ENCODE measurements at places on chromosomes 1 and 21. TPM values are rescaled to one million over a fixed set of nuclear protein-coding genes. Genes with fewer than 3 reads are reported as not detected.

The DPT gene
- 0.46 TPM for polyA plus RNA-seq

The TINAGL1 gene
- 41.0 TPM for polyA plus RNA-seq

The CLDN19 gene
- 84.5 TPM for polyA plus RNA-seq

The CRYAA gene
- polyA plus RNA-seq, result not detected

DNA sequence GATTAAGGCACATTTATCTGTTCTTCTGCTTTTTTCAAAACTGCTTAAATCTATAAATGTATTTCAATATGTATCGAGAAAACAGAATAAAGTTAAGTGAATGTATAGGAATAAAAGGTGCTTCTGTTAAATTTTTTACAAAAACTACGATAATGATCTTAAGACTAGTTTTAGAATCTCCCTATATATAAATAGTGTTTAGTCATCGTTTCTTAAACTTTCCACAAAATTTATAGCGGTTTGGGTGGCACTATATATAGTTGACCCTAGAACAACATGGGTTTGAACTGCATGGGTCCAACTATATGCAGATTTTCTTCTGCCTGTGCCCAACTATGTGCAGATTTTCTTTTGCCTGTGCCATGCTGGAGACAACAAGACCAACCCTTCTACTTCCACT lies 125.7 kb downstream of the CRB1 start:
- no peak for DNase-seq

GRCh38 chr1:10950316-10951172 lies 61.9 kb upstream of the TARDBP start:
- DNase-seq, result no peak

GRCh38 chr21:44301961-44302406 lies 2.1 kb downstream of the PFKL start:
- DNase-seq, result no peak

- no peak for DNase-seq
Measured at GRCh38 chr1:23217421-23218115, at the start of gene HTR1D. Gene HTR1D, minus strand, starts transcription at chr1:23217502. Its CDS starts 23,283 bp downstream, at chr1:23194219.

DNA sequence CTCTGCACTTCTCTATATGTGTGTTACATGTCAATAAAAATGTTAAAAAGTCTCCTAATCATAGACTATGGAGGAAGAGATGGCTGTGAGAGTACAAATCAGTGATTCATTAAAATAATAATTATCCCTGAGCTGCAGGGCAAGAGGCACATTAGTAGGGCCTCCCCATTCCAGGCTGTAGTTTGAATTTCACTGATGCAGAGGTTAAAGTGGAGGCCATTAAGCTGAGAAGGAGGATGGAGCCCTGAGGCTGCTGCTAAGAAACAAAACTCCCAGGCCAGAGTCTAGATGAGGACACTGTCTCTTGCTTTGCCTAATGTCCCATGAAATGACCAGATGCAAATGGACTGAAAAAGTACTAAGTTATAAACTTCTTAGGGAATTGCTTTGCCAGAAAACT lies 89.1 kb upstream of the WDR26 start:
- DNase-seq, result no peak

- no peak for DNase-seq
Measured at GRCh38 chr1:212242288-212242984, 42.8 kb upstream of the PPP2R5A start.

DNA sequence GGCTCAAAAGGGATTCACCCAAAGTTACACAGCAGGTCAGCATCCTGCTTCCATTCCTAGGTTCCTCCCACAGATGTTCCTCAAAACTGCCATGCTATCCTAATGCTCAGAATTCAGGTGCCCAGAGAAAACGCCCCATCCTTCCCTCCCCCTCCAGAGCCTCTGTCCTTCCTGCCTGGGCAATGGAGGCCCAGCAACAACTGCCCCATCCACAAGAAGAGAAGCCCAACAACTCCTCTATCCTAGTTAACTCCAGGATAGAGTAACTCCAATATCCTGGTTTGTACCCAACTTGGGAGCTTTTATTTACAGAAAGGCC lies 16.9 kb downstream of the COL9A2 start:
- DNase-seq, result no peak

DNA sequence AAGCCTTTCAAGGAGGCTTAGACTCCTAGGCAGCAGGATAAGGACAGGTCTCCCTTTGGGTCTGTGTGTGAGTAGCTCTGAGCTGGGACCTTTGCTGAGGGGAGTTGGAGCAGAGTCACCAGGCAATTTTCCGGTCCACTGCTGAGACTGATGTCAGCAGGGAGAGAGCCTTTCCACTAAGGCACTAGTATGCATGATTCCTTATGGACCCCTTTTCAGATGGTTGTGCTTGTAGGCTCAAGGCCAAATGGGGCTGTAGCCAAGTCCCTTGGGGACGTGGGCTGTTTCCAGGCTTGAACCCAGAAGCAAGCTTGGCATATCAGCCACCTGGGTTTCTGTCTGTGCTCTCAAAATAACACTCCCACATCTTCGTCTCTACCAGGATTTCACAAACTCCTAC lies 73.0 kb downstream of the CCDC18 start:
- DNase-seq, result no peak

GRCh38 chr1:151998611-151999362 lies 5.1 kb upstream of the S100A10 start:
- DNase-seq, result no peak

Measured in left renal pelvis (tissue), 4 donors.